ENCODE measurements at places on chromosomes 5 and 9. TPM values are rescaled to one million over a fixed set of nuclear protein-coding genes. Genes with fewer than 3 reads are reported as not detected.

The ZNF79 gene
- total RNA-seq: 3.3 TPM

The TYRP1 gene
- total RNA-seq: not detected

The SPATA31E1 gene
- total RNA-seq: not detected

The FOXI1 gene
- total RNA-seq: not detected

The CARD9 gene
- total RNA-seq: 2.5 TPM

The SPAG8 gene
- total RNA-seq: 1.2 TPM

The MLANA gene
- not detected for total RNA-seq

The HNRNPAB gene
- 145 TPM for total RNA-seq

The BHMT gene
- total RNA-seq: not detected

The SLC4A9 gene
- not detected for total RNA-seq

The LRRC14B gene
- total RNA-seq: not detected

The FCN2 gene
- not detected for total RNA-seq

The AQP3 gene
- total RNA-seq: 2.7 TPM

The TMEM250 gene
- 59.1 TPM for total RNA-seq

The HINT1 gene
- total RNA-seq: 224 TPM

The GPBP1 gene
- 71.7 TPM for total RNA-seq

The AFAP1L1 gene
- total RNA-seq: 15.0 TPM

The SOWAHA gene
- 0.32 TPM for total RNA-seq

The SLC28A3 gene
- not detected for total RNA-seq

The PITX1 gene
- total RNA-seq: 2.1 TPM

The PLAC8L1 gene
- 0.34 TPM for total RNA-seq

The MBLAC2 gene
- 7.9 TPM for total RNA-seq

The SHISAL2B gene
- not detected for total RNA-seq

The GRM6 gene
- not detected for total RNA-seq

The PCDHA4 gene
- 2.4 TPM for total RNA-seq

The LIX1 gene
- total RNA-seq: not detected

The PCDHGB1 gene
- total RNA-seq: 4.5 TPM

The SPATA31D4 gene
- total RNA-seq: not detected

The CDH18 gene
- total RNA-seq: 0.30 TPM

The ZNF879 gene
- total RNA-seq: 0.68 TPM

The RMI1 gene
- total RNA-seq: 3.2 TPM

The PCDHGA12 gene
- 0.80 TPM for total RNA-seq

The ABO gene
- not detected for total RNA-seq

The PDE4D gene
- 48.9 TPM for total RNA-seq

The PLPP7 gene
- total RNA-seq: 8.4 TPM

The GABRA1 gene
- total RNA-seq: not detected

The PRSS3 gene
- not detected for total RNA-seq

The OMD gene
- not detected for total RNA-seq

Measured in A375 (cell line).